ENCODE measurements at places on chromosomes 5 and 9.

DNA sequence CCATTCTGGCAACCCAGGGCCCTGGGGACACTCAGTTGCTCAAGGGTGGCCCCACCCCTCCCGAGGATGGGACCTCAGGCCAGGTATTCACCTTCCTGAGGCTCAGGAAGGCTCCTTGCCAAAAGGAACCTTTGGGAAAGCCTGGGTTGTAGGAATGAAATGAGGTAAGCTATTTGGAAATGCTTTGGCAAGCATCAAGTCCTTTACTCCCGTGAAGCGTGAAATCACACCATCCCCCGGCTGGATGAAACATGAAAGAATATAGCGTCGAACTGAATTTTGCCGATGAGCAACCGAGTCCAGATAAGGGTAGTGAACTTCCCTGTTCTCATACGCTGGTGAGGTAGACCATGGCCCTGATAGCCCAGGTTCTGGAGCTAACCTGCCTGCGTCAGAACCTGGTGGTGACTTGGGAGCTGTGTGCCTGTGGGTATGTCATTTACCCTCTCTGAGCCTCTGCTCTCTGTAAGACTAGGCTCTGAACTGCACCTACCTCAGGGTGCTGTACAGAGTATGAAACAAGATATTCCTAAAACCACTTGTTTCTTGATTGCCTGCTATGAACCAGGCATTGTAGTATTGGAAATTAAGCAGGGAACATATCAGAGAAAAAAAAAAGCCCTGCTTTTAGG is 105.3 kb upstream of the BOD1 start:
- DNase-seq, result no peak

GRCh38 chr9:20280330-20280729 is 342.0 kb downstream of the MLLT3 start:
- no peak for DNase-seq

GRCh38 chr9:20335668-20336332 is 286.5 kb downstream of the MLLT3 start:
- DNase-seq, result no peak

DNA sequence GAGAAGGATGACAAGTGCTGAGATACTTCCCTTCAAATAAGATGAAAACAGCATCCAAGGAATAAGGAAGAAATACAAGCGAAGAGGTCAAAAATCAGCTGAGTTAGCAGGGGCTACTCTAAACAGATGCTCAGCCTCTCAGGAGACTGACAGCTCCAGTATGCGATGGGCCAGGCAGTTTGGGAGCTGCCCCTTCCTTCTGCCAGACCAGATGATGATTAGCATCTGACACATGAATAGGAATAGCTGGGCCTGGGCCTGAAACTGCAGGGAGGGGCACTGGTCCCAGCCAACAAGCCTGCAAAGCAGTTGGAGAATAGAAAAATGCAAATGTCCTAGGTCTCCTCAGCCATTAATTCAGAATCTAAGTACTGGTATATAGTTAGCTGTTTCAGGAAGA is 13.1 kb upstream of the MAP3K1 start:
- DNase-seq, result no peak

- no peak for DNase-seq
Observed at GRCh38 chr9:8961186-8961851, 1161.7 kb upstream of the DMAC1 start.

- DNase-seq, result no peak
Observed at GRCh38 chr9:104858846-104859245, 69.1 kb downstream of the ABCA1 start.

DNA sequence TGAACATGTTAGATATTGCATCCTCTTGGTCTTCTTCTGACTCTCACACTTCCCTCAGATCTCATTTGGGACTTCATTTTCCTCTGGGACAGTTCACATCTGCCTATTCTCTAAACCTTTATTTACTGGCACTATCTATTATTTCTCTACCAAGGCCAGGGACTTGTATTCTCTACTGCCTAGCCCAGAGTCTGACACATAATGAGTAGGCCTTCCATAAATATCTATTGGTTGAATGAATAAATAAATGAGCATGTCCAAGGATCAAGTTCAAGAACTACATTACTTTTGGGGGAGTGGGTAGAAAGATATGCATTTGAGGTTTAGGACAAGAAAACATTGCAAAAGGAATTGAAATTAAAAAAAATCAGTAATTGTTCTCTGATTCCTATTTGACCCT is 250.3 kb downstream of the TRIM32 start:
- no peak for DNase-seq

DNA sequence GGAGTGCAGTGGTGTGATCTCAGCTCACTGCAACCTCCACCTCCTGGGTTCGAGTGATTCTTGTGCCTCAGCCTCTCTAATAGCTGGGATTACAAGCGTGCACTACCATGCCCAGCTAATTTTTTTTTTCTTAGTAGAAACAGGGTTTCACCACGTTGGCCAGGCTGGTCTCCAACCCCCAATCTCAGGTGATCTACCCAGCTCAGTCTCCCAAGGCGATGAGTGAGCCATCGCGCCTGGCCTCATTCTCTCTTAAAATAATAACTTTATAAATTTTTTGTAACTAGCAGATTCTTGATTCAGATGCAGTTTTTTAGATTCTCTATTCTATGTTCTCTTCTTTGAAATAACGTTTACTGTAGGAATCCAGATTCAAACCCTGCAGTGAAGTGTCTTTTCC is 127.1 kb downstream of the GDNF start:
- DNase-seq, result no peak

GRCh38 chr5:52811067-52811749 is 23.5 kb downstream of the ITGA1 start:
- DNase-seq, result no peak

GRCh38 chr5:6572086-6572824 is 60.6 kb downstream of the NSUN2 start:
- DNase-seq, result no peak

DNA sequence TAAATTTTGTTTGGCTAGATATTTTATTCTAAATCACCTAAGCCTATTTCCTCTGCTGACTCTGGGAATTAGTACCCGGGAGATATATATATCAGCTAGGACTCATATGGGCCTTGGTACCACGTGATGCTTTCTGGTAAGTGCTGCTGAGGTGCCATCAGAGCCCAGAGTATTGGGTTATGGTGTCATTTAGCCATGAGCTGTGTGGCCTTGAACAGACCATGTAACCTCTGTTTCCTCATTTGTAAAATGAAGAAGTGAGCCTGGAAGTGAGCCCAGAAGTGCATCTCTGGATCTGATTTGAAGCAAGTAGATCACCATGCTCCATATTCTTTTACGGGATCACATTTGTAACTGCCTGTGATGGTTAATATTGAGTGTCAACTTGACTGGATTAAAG is 126.1 kb downstream of the GPBP1 start:
- no peak for DNase-seq

GRCh38 chr9:35718721-35719511 is 13.1 kb downstream of the TLN1 start:
- no peak for DNase-seq

- DNase-seq, result no peak
Observed at GRCh38 chr5:16549491-16550206, 67.1 kb downstream of the RETREG1 start.

- no peak for DNase-seq
Observed at GRCh38 chr9:133990366-133991213, 1.5 kb downstream of the VAV2 start.

DNA sequence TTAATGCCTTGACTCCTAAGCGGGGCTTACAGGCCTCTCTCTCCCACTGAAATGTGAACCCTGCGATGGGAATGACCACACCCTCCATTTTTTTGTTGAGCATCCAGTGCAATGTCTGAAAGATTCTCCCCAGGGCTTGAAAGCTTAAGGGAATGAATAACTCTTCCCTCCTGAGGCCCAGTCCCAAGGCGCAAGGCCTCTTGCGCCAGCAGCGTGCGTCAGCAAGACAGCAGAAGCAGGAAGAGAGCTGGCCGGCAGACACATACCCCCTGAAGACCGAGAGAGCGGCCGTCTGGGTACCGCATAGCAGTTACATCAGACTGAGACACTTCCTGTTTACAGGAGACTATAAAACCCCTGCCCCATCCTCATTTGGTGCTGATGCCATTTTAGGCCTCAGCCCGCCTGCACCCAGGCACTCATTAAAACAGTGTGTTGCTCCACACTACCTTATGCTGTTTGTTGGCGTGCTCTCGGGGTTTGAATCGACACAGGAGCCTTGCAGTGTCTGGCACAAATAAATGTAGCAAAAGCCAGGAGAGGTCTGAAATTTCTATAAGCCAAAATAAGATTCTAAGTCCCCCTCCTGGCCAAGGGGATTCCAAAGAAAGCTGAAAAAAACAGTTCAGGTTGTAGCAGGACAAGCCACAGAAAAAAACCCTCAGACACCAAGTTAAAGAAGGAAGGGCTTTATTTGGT is 62.3 kb downstream of the GDNF start:
- no peak for DNase-seq

GRCh38 chr9:136087741-136088480 is 7.2 kb downstream of the NACC2 start:
- DNase-seq, result no peak

- no peak for DNase-seq
Observed at GRCh38 chr5:171308453-171309275, at the start of gene TLX3. Gene TLX3 (plus strand): TSS chr5:171309248. CDS start chr5:171309366, 118 bp downstream.

DNA sequence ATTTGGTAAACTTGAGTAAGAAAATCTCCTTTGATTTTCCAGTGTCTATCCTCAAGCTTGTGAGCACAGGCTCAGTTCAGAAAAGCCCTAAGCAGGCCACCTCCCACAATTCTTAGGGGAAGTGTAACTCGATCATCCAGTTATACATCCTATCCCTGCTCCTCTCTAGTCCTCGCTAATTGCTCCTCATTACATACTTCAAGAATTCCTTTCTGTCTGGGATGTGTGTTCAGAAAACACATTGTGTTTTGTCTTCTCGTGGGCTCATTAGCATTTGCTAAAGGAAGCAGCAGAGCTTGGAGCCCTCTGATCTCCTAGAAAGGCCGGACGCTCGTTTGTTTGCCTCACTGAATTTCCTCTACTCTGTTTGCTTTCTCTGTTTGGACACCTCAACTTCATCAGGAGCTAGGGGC is 268.2 kb upstream of the RFX3 start:
- no peak for DNase-seq

- DNase-seq, result no peak
Observed at GRCh38 chr9:127520941-127521918, 69.9 kb downstream of the LRSAM1 start.
